Stimulated activated naive CD4-positive, alpha-beta T cell (primary cell): ENCODE measurements at places on chromosomes 2 and 18.

- no peak for DNase-seq
Observed at GRCh38 chr18:12599543-12599942, 58.4 kb downstream of the SPIRE1 start.

GRCh38 chr2:161961061-161961460 lies 113.0 kb downstream of the DPP4 start:
- DNase-seq: no peak

- DNase-seq: no peak
Observed at GRCh38 chr18:56423626-56424025, 214.8 kb downstream of the TXNL1 start.

- no peak for DNase-seq
Observed at GRCh38 chr2:44450082-44450481, 88.3 kb downstream of the CAMKMT start.

GRCh38 chr2:191435141-191435540 lies 189.9 kb downstream of the MYO1B start:
- no peak for DNase-seq

DNA sequence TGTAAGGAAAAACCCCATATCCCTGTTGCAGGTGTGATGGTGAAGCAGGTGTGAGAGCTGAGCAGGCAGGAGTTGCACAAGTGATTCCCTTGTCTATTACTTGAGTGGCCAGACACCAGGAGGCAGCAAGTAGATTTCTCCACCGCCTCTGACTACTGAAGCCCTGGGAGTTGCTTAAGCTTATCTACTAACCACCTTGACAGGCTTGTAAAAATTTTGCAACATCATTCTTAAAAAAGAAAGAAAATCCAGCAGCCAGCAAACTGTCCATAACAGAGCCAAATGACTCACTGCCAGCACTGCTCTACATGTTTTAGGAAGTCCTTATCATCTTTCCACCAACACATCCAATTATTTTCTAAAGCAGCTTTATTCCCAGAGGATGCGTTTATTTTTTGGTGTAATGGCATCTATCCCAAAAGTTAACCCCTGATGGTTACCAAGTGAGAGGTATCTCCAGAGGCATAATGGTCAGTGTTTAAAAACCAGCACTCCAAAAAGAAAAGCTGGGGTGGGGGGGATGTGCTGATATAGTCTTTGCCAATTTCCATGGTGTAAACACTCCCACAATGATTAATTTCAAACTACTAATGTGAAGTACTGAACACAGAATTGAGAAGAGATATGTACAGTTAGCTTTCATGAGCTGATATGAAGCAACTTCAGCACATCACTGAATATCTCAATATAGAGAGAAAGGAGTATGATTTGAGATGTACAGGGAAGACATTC lies 16.3 kb upstream of the GPR39 start:
- DNase-seq: no peak

DNA sequence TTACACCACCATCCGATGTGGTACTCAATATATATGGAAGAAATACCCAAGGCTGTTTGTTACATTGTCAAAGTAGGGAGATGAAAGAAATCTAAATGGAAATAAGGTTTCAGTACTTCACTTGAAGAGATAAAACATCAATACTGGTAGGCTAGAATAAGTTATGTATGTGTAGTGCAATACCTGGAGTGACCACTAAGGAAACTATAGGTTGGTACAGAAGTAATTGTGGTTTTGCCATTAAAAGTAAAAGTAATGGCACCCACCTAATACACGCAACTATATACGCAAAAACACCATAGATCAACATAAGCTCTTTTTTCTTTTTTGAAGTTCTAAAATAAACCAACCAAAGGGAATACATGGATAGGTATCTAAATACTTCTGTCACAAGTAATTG lies 143.2 kb upstream of the KYNU start:
- DNase-seq: no peak

GRCh38 chr2:96511851-96512250 lies 6.7 kb upstream of the NEURL3 start:
- no peak for DNase-seq

GRCh38 chr18:49019446-49020045 lies 68.8 kb upstream of the SMAD7 start:
- DNase-seq: no peak

DNA sequence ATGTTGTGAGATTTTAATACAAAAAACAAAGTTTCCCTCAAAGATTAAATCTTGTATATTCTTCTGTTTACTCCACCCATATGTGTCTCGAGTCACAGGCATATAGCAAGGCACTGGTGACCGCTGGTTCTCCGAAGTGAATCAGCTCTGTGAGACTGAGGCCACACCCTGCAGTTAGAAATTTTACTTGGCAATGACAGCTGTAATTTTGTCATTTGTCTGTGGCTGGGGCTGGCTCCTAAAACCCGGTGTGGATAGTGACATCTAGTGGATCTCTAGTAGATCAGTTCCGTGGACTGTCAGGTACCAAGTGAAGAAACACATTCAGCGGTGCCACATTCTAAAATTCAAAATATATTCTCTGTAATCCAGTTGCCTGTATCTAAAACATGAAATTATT lies 278.0 kb downstream of the NEDD4L start:
- peak; percentile 67 for DNase-seq

DNA sequence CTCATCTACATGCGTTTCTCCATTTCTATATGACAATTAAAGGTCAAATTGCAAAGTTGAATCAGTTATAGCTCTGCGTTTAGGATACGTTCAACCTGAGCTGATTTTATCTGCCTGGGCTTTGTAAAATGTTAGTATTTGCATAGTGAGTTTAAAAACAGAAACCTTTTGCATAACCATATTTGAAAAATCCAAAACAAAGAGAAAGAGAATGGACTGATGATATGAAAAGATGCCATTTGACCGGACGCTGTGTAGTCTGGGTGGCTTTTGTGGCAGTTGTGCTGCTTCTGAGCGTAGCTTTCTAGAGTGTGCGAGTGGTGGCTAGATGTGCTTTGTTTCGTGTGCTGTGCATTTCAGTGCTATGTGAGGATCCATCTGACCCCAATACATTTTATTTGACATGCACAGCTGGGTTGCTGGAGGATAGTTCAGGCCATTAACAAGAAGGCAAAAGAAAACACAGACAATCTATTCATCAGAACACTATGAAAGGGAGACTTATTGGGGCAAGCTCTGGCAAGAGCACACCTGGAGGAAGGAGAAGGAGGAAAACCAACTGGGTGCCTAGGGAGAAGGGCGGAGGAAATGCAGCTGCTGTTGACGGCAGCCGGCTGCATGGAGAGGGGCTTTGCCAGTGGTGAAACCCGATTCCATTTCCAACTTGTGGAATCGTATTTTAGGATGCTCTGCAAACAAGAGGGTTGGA lies 126.8 kb downstream of the ACOXL start:
- DNase-seq: no peak

GRCh38 chr2:204264621-204265140 lies 280.6 kb upstream of the PARD3B start:
- no peak for DNase-seq

GRCh38 chr2:99450199-99450598 lies 39.6 kb downstream of the REV1 start:
- no peak for DNase-seq

GRCh38 chr2:217049422-217049821 lies 189.6 kb upstream of the TNP1 start:
- DNase-seq: no peak

DNA sequence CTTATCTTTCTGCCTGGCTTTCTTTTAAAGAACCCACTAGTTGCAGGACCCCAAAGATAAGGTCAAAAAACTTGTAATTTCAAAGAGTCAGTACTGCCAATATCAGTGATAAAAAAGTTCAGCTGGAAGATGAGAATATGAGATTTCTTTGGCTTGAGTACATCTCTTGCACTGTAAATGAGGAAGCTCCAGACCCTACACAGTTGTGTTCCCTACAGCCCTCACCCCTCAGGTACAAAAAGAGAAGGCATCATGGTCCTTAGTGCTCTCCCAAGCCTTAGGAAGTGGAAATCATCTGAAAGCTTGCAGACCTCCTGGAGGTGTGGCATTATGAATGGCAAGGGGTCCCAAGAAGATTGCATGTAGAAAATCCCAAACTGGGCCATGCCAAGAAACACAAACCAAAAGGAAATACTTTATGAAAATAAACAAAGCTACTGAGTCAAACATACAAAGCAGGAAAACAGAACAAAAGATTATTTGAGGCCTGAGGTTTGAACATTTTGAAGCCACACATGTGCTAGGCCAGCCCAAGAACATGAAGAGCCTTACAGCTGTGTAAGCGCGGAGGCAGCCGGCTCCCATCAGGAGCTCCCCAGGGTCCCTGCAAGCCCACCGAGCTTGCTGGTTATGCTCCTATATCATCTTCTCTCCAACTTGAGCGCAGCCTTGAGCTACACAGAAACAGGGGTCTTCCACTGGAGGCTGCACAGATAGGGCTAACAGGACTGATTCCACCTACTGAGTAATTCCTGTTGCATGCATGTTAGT lies 217.0 kb downstream of the OSR1 start:
- no peak for DNase-seq

GRCh38 chr2:229109195-229109594 lies 161.9 kb downstream of the PID1 start:
- DNase-seq: no peak

GRCh38 chr2:137302957-137303356 lies 537.6 kb downstream of the THSD7B start:
- no peak for DNase-seq

DNA sequence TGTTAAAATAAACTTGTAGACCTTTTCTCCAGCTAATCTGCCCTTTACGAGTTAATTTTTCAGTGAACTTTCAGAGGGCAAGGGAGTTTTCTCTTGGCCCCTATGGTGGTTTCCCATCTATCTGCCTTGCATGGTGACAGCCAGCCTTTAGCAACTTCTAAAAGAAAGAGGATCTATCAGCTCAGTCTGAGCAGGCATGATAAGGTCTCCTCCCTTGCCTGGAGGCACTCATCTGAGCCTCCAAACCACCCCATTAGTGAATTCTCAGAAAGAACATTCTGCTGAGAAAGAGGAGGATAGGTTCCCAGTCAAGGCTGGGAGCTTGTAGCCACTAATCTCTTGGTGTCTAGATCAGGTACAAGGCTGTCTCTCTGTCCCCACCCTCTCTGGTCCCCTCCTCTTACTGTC lies 10.7 kb upstream of the GYPC start:
- no peak for DNase-seq

GRCh38 chr2:226064932-226065570 lies 665.5 kb downstream of the NYAP2 start:
- DNase-seq: no peak

GRCh38 chr2:68714866-68715265 lies 19.7 kb upstream of the ARHGAP25 start:
- no peak for DNase-seq
